A172 (cell line): ENCODE measurements at places on chromosomes 11 and 22. TPM values are rescaled to one million over a fixed set of nuclear protein-coding genes. Genes with fewer than 3 reads are reported as not detected.

Gene C11orf42
- not detected in 2 replicates for total RNA-seq

Gene OR56B1
- not detected in 2 replicates for total RNA-seq

Gene OR52I2
- not detected in 2 replicates for total RNA-seq

DNA sequence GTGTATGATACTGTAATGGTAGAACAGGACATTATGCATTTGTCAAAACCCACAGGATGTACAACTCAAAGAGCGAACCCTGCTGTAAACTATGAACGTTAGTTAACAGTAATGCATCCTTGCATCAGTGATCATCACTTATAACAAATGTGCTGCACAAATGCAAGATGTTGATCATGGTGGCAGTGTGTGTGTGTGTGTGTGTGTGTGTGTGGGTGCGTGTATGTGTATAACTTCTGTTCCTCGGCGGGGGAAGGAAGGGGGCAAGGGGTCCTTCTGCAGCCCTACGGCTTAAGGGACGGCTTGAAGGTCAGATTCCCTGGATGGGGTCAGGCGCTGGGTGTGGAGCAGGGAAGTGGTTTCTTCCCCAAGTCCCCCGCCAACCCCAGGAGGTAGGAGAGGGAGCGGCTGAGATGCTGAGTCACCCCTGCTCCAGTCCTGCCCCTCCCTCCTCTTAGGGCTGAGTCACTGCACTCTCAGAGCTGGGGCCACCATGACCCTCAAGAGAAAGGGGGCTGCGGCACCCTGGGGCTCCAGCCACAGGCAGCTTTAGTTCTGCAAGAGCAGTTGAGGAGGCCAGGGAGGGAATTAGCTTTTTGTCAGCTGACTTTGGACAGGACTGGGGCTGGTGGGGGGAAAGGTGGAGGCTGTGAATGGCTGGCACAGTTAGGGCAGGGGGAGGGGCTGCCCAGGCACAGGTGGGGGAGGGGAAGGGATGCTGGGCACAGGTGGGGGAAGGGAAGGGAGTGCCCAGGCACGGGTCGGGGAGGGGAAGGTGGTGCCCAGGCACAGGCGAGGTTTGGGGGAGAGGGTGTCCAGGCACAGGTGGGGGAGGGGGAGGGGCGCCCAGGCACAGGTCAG, 8.8 kb upstream of the CTSD start:
- DNase-seq, result peak; percentile 98

GRCh38 chr11:6629573-6629891, 10.3 kb upstream of the TPP1 start:
- DNase-seq, result no peak

DNA sequence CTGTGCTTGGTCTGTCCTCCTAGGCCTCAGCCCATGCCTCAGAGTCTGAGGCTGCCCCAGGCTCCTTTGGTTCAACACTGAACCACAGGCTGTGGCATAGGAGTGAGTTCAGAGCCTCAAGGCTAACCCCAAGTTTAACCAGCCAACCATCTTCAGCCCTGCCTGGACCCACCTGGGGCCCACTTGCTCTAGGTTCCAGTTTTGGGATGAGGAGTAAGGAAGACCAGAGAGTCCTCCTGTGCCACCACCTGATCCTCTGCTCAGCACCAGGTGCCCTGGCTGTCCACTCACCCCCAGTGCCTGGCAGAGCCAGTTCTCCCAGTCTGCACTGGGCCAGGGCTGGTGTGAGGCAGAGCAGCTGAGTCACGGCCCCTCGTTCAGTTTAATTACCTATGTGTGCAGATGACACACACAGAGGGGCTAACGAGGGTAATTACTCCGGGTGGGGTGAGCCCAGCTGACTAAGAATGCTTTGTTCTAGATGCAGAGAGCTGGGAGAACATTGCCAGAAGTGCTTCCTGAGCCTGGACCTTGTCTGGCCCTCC, 12.0 kb upstream of the TMPRSS13 start:
- peak; percentile 23 for DNase-seq

- no peak for DNase-seq
Measured at GRCh38 chr22:38704654-38705234, 1.0 kb upstream of the GTPBP1 start.

GRCh38 chr11:17238377-17238776, 30.6 kb upstream of the PIK3C2A start:
- no peak for DNase-seq

DNA sequence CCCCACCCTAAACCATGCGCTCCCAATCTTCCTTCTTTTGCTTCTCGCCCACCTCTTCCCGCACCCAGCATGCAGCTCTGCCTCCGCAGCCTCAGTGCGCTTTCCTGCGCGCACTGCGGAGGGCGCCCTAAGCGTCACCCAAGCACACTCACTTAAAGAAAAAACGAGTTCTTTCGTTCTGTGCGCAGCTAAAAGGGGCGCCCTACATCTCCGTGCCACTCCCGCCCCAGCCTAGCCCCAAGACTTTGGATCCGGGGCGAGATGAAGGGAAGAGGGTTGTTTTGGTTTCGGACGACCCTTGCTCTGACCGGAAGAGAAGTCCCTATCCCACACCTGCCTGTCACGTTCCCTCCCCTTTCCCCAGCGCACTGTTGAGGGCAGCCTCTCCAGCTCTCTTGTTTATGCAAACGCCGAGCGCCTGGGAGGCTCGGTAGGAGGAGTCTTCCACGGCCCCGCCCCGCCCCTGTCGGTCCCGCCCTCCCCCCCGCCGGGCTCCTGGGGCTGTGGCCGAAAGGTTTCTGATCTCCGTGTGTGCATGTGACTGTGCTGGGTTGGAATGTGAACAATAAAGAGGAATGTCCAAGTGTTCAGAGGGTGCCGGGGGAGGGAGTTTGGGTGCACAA, 5.3 kb downstream of the VSIG2 start:
- peak; percentile 35 for DNase-seq

DNA sequence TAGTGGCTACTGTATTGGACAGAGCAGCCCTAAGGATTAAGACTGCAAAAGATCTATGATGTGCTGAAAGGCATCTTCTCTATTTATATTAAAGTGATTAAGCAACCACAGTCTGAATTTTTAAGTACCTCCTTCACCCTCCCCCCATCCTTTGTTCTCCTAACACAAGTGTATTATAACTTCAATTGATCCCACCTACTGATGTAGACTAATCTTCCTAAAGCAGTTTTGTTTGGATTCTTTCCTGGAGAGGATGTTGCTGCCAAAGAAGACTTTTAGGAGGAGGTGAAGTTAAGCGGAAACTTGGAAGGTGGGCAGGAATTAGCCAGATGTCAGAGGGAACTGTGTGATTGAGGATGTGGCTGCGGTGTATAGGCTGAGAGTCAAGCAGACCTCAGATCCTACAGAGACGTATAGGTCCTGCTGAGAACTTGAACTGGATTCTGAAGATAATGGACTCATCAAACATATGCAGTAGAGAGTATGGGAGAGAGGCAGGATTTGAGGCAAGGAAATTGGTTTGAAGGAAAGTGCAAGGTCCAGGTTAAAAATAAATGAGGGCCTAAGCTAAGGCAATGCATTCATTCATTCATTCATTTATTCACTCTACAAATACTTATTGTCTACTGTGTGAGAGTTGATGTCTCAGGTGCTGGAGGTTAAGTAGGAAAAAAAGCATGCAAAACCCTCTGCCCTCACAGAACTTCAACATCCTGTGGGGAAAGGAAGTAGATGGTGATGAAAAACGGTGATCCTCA, 5.2 kb upstream of the RASSF10 start:
- no peak for DNase-seq

- DNase-seq, result no peak
Measured at GRCh38 chr11:11635443-11635842, 13.6 kb upstream of the GALNT18 start.

GRCh38 chr22:47419239-47419638, 656.8 kb downstream of the TBC1D22A start:
- DNase-seq, result no peak

GRCh38 chr11:68436985-68437926, 23.3 kb upstream of the PPP6R3 start:
- peak; percentile 81 for DNase-seq

DNA sequence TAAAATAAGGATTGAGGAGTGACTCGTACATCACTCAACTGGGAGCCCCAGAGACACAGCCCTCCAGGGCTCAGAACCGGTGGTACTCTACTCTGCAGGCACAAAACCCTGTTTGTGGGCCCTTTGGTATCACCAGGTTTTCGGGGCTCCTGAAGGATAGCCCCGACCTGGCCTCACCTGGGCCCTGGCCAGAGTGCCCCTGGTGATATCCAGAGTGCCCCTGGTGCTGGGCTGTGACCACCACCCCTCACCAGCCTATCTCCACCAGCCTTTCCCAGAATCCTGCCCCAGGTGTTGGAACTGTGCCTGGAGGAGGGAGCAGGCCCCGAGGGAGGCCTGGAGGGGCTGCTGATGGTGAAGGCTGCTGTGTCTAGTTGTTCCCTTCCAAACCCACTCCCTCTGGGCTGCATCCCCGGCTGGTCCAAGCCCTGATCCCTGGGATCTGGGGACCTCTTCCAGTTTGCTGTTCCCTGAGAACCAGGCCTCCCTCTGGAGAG, 2.2 kb upstream of the GGT5 start:
- no peak for DNase-seq

DNA sequence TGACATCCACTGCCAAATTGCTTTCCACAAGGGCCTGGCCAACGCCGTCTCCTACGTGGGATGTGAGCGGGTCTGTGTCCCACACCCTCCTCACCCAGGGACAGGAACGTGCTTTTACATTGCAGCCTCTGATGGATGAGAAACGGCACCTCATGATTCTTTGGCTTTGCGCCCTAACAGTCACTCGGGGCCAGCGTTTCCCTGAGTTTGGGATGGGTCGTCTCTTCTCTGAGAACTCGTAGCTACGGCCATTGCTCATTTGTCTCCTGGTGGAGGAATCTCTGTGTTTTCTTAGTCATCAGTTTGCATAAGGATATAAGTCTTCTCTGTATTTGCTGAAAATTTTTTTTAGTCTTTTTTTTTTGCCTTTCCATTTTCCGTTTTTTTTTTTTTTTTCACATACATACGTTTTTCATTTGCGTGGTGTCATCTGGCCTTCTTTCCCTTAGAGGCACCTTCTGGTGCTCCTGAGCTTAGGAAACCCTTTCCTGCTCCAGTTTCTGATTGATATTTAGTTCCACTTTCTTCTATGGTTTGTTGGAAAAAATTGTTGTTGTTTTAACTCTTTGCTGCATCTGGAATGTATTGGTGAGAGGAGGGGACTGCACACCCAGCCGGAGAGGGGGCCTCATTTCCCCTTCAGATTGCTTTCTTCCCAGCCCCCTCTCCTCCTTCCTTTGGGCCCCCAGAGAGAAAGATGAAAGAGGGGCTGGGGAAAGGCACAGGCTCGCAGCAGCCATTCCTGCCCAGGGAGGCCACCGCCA, 12.0 kb downstream of the TNNT3 start:
- DNase-seq, result no peak

- no peak for DNase-seq
Measured at GRCh38 chr11:10674440-10674855, 19.1 kb downstream of the IRAG1 start.

DNA sequence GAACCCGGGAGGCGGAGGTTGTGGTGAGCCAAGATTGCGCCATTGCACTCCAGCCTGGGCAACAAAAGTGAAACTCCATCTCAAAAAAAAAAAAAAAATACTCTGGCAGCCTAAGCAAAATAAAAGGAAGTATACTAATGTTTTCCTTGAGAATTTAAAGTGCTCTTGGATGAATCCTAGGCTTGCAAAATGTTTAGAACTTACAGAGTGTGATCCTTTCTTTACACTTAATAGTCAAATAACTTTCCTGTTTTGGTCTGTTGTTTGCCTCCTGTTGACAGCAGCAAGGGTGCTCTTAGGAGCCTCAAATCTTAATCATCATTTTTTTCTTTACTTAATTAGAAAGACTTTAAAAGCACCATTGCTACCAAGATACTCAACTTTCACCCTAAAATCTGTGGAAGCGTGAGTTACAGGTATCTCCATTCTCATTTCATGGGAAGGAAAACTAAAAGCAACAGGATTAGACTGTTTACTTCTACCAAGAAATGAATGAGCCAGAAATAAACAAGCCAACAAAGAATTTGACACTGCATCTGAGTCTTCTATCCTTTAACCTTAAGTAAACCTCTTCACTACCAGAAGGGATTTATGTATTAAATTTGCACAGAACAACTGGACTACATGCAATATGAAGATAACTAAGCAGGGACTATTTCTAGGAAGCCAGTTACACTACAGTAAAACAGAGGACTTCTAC, 38.7 kb upstream of the CRTAM start:
- no peak for DNase-seq

- no peak for DNase-seq
Measured at GRCh38 chr11:129210831-129211181, 18.7 kb upstream of the ARHGAP32 start.

DNA sequence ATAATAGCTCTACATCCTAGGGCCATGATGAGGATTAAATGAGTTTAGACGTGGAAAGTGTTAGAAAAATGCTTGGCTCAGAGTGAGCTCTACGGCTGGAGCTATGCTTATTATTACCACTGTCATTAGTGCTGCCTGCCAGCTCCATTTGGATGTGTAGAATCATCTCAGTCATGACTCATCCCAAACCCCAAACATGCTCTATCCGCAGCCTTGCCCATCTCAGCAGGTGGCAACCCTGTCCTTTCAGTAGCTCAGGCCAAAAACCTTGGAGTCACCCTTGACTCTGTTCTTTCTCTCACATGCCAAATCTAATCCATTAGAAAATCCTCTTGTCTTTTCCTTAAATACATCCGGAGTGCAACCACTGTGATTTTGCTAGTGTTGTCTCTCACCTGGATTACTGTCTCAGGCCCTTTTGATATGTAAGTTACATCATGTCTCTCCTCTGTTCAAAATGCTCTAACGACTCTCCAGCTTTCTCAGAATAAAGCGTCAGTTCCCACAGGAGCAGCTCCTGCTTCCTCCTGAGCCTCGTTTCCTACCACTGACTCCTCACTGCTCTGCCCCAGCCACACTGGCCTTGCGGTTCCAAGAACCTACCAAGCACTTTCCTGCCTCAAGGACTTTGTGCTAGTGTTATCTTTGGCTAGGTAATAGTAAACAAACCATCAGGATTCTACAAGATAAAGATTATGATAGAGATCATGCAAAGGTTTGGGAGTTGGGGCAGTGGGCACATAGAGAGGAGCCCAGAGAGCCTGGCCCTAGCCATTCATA, 10.5 kb upstream of the CHRM1 start:
- peak; percentile 86 for DNase-seq

- no peak for DNase-seq
Measured at GRCh38 chr11:126438272-126438671, 82.8 kb downstream of the ST3GAL4 start.

DNA sequence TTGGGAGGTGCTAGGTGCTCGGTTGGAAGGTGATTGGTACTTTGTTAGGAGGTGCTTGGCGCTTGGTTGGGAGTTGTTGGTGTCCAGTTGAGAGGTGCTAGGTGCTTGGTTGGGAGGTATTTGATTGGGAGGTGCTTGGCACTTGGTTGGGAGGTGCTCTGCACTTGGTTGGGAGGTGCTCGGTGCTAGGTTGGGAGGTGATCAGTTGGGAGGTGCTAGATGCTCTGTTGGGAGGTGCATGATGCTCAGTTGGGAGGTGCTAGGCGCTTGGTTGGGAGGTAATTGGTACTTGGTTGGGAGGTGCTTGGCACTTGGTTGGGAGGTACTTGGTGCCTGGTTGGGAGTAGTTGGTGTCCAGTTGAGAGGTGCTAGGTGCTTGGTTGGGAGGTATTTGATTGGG, 40.2 kb downstream of the LRP5 start:
- DNase-seq, result no peak
